NCI-H774 (cell line): ENCODE measurements at places on chromosomes 3 and 15.
A peak's percentile ranks its signal among the peaks of the same experiment; 100 is the strongest.

GRCh38 chr3:137105277-137105977 is 147.6 kb downstream of the IL20RB start:
- peak; percentile 19 for DNase-seq

DNA sequence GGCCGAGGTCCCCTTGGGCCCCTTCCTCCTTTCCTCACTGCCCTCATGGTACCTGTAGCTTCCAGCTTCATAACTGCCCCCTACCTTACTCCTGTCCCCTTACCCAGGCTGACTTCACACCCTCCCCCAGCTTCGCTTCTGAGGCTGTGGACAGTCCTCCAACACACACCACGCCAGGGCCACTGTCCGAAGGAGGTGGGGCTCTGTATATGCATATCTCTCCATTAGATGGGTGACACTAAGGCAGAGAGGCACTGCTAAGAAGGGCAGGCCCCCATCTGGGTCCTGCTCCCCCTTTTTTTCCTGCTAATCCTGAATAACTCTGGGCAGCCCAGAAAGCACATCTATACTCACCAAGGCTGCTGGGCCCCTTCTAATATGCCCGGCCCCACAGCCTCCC is 1.0 kb upstream of the COL7A1 start:
- DNase-seq = no peak

DNA sequence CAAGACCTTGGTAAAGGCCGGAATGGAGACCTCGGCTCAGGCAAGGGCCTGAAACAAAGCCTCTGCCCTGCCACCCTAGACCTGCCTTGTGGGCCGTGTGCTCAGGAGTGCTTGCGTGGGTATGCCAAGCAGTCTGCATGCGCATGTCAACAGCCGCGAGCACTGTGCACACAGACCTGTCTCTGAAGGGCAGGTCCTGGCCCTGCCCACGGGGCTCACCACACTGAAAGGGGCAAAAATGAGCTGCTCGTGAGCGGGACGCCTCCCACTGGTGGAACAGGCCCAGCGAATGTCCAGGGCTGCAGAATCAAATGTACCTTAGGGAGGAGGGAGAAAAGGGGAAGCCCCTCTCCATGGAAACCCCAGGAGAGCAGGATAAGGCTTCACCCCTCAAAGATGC is 44.3 kb upstream of the FGD5 start:
- DNase-seq = no peak

DNA sequence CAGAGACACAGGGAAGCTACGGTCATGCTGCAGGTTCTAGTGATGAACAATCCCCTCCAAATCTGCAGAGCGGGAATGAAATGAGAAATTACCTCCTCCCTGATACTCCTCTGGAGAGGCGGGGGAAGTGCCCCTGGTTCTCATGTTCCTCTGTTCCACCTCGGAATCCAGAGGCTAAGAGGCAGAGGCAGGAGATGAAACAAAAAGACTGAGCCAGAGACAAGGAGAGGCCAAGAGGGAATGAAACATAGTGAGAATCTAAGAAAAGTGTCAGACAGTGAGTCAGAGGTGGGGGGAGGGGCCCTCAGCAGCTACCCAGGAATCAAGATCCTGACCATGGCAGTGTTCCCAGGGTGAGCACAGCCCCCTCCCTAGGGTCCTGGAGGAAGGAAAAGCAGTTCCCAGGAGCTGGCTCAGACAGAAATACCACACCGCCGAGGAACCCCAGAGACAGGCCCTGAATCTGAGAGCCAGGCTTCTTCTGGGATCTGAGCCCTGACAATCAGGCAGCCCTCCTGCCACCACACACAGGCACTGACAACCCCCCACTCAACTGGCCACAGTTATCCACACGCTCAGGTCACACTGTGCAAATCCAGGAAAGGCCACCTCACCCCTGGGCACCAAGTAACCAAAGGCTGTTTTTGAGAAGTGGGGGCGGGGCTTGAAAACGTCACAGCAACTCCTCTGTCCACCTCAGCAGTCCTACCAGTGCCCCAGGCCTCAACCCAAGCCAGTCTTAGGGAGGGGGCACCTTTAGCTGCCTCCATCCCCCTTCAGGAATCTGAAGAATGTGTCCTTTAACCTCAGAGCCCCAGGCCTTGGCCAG is 2.4 kb downstream of the CSRNP1 start:
- DNase-seq = no peak

GRCh38 chr3:17882981-17883380 is 140.6 kb upstream of the TBC1D5 start:
- DNase-seq = no peak

DNA sequence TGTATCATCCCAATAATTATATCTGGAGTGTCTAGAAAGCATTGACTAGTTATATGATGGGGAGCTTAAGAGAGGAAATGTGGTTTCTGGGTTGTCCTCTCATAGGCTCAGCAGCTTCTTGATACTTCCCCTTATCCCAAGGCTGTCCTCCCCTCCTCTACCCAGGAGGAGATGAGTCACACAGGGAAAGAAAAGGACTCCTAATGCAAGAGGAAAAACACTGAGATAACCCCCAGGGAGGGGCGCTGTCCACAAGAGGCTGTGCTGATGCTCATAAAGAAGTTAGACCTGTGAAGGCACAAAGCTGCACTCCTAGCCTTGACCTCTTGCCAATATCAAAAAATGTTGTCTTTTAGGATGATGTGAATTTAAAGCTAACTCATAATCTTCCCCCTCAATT is 28.8 kb upstream of the GYG1 start:
- DNase-seq = no peak

DNA sequence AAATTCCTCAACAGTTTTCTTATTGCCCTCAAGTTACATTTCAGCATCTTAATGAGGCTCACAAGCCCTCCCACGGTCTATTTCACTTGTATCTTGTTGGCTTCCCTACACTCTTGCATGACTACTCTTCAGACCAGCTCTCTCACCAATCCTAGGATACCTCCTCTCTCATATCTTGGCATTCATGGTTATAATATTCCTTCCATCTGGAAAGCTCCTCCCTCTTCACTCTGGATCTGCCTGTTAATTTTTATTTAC is 8.5 kb upstream of the CCDC80 start:
- DNase-seq = no peak

DNA sequence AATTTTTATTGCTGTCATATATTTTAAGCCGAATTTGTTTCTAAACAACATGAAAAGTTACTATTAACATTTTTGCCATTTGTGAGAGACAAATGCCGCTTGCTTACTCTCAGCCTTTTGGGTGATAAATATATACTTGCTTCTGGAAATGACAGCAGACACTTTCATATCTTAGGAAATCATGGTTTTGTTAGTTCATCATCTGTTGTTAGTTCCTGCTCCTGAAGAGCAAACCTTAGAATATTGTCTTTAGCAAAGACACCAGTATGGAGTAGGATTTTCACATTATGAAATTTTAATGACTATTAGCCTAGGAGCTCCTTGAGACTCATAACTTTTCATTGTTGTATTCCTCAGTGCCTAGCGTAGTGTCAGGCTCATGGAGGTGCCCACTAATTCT is 36.0 kb downstream of the RAB8B start:
- DNase-seq = no peak

DNA sequence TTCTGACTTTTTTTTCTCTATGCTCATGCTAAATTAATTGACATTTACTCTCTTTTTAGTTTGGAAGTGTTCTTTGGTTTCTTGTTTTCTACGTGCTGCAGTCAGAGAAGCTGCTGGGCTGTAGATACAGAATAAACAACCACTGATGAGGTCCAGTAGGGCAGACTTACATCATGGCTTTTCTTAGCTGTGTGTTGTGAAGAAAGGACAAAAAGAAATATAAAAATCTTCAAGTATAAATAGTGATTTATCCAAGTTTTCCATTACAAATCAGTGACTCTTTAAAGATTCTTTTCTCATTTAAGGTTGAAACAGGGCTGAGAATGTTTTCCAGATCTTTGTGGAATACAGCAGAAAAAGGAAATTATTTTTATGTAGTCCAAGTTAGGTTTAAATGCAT is 122.2 kb downstream of the CMSS1 start:
- DNase-seq = no peak

DNA sequence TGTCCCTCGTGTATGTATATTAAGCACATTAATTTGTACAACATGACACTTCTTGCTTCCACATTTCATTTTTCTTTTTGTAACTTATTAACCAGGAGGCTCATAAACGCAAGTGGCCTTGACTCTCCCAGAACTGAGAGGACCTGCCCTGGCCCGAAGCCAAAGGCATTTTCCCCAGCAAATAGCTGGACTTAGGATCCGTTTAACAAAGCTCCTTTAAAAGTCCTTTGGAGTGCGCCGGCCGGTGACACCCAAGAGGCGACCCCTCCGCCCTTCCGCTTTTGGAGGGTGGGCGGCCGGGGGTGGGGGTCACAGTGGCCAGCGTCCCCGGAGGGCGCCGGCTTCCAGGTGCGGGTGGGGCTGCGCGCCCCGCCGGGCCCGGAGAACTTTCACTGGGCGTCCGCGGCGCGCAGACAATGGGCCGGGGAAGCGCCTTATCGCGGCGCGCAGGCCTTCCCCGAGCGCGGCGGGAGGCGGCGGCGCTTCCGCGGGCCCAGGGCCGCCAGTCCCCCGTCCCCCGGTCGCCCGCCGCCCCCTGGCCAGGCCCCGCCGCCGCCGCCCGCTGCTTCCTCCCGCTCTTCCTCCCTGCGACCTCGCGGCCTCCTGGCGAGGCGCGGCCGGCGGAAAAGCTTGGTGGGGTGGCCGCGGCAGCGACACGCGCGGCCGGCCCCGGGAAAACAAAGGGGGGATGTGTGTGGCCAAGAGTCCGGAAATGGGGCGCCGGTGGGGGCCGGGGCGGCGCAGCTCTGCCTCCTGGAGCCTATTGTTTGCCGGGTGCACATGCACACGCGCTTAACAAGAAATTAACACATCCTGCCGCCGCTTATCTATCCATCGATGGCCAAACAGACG is 613.4 kb downstream of the MCTP2 start:
- peak; percentile 27 for DNase-seq

GRCh38 chr3:17741621-17742101 is 770 bp downstream of the TBC1D5 start:
- DNase-seq = no peak

- DNase-seq = no peak
Observed at GRCh38 chr3:64900617-64901521, 213.1 kb upstream of the ADAMTS9 start.

GRCh38 chr3:47266709-47267489 is 15.7 kb downstream of the KIF9 start:
- no peak for DNase-seq

- DNase-seq = no peak
Observed at GRCh38 chr15:91891788-91892345, 38.4 kb downstream of the SLCO3A1 start.

GRCh38 chr3:64214381-64215018 is 10.8 kb downstream of the PRICKLE2 start:
- DNase-seq = no peak

- no peak for DNase-seq
Observed at GRCh38 chr3:179063945-179064560, 7.6 kb downstream of the ZMAT3 start.

DNA sequence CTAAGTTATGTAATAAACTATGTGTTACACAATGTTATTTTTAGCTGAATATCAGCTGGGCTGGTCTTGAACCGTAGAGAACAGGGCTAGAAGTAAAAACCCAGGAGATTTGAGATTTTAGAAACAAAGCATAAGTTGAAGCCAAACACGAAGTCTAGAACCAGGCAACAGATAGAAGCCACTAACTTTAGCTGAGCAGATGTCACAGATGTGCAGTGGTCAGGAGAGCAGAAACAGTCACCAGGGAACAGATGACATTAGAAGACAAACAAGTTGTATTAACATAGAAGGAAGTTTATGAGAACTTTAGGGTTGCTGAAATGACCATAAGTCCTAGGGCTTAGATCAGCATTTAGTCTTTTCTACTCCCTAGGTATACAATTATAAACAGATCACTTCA is 731.0 kb downstream of the ZNF385D start:
- DNase-seq = no peak

DNA sequence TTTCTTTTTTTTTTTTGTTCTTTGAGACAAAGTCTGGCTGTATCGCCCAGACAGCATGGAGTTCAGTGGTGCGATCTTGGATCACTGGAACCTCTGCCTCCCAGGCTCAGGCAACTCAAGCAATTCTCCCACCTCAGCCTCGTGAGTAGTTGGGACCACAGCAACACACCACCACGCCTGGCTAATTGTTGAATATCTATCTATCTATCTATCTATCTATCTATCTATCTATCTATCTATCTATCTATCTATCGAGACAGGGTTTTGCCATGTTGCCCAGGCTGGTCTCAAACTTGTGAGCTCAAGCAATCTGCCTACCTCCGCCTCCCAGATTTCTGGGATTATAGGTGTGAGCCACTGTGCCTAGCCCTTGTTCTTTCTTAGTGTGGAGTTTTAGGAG is 143.3 kb upstream of the DPH6 start:
- DNase-seq = no peak

DNA sequence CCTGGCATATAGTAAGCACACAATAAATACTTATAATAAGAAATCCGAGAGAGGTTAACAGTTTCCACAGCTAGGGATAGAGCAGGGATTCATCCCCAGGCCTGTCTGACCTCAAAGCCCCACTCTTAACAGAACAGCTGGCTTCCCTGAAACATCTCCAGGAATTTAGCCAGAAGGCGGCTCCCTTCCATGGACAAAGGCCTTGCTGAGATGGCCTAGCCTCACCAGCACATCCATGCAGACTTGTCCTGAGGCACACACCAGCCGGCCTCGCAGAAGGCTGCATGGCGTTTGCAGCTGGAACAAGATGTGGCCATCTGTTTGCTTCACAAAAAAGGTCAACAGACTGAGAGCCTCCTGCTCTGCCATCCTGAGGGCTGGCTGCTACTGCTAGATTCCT is 245.4 kb downstream of the SLCO3A1 start:
- no peak for DNase-seq

GRCh38 chr3:31247850-31248562 is 284.7 kb upstream of the STT3B start:
- DNase-seq = peak; percentile 77

DNA sequence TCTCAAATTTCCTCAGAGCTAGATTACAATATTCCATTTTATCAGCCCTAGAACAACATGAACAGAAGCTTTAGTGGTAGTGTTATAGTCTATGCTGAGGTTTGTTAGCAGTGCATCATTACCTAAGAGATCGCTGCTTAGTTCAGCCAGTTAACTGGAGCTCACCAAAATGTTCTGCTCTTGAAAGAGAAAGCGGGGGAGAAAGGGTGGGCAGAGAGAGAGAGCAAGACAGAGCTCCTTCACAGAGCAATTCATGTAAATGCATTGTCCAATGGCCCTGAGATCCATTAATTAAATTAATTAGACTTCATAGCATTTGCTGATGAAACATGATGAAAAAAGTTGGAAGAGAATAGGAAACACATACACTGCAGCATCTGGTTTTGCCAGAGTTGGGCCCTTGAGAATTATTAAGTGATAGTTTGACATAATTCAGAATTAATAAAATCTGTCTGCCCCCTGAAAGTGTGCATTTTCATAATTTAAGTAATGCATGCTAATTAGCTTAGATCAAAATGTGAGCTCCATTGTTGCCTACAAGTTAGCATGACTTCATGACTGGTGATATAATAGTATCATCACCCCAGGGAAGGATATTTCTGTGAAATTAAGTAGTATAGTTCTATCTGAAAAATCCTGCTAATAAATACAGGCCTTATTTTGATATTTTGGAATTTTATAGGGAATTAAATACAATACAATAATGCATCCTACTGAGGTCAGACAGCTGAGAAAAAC is 86.9 kb upstream of the LYSMD4 start:
- DNase-seq = no peak
